SK-N-MC (cell line): ENCODE measurements at places on chromosomes 3 and 15.

- peak; percentile 52 for DNase-seq
These were observed 759.9 kb downstream of the EPHA3 start for GRCh38 chr3:89867286-89867685.

DNA sequence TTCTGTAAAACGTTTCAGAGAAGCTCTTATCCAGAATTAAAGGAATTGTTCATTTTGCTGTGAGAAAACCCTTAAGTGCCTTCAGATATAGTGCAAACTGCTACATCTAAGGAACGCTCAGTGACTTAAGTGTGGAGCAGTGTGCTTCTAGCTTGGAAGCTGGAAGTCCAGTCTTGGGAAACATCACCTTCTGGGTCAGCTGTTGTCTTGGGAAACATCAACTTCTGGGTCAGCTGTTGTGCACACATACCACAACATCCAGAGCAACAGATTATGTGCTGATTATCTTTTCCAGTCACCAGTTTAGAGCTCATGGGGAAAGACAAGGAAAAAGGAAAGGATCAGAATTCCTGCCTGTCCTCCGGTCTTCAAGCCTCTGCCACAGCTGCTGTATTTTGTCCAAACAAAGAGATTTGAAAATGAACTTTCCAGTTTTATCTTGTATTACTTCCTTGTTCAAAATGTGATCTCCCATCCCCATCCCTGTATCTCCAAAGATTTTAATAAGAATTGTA is 713.6 kb downstream of the NSUN3 start:
- DNase-seq: no peak

- no peak for DNase-seq
These were observed 74.4 kb downstream of the MGLL start for GRCh38 chr3:127747751-127748521.

- DNase-seq: no peak
These were observed 74.6 kb downstream of the IQSEC1 start for GRCh38 chr3:12998648-12999047.

DNA sequence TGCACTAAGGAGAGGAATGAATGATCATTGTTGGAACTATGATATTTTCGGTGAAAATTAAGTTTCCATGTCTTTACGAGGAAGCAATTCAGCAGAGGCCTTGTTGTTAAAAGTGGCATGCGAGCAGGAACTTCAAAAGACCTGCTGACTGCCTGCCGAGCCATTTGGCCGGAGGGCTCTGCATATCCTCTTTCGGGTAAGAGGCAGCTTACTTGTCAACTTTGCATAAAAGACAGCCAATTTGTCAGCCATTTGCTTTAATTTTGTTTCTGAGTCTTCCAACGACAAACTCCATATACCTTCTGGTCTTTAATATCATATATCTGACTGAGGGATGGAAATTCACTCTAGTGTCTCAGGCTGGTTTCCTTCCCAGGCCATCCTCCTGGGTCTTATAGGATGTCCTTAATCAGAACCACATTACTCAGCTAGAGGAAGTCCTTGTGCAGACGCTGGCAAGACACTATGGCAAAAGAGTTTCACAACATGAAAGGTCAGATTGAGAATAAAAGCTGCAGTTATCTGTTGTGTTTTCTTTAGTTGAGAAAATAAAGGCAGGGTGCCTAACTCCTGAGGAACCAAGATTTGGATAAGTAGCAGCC is 128.7 kb upstream of the WNT5A start:
- no peak for DNase-seq

DNA sequence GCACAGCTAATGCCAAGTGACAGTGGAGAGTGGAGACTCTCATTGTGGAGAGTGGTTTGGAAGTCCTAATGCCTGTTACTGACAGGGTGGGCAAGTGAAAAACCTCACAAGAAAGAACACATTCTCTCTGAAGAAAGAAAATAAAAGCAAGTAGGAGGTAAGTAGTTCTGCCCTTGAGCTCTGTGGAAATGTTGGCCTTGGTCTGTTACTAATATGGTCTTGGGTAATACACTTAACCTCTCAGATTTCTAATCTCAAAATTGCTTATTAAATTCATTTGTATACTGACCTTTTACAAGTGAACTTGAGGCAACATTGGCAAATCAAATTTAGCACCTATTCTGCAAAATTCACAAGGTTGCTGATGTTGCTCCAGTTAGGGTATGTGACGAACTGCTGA is 291.6 kb upstream of the CBLB start:
- no peak for DNase-seq

DNA sequence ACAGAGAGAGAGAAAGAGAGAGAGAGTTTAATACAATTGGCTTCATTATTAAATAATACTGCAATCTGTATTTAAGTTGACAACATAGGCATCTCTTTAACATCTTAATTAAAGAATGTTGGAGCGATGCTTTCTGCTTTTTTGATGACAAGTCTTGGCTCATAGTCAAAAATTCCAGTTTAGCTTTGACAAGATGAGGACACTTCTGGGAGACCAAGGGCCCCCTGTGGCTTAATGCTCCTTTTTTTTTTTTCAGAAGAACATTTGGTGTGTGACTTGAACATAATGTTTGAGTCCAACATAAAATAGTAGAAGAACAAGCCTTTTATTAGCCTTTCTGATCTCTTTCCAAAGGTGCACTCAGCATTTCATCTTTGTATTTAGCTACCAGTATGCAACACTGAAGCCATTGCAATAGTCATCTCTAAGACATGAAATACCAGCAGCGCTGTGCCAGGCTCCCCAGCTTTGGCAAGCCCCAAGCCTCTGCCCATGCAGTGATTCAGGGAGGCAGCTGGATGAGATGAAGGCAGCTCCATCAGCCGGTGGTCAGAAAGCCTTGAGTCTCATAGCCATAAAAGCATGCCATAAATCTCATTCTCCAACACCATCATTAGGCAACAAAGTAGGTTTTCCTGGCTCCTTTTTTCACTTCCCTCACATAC is 349.4 kb upstream of the SEMA6D start:
- DNase-seq: no peak

DNA sequence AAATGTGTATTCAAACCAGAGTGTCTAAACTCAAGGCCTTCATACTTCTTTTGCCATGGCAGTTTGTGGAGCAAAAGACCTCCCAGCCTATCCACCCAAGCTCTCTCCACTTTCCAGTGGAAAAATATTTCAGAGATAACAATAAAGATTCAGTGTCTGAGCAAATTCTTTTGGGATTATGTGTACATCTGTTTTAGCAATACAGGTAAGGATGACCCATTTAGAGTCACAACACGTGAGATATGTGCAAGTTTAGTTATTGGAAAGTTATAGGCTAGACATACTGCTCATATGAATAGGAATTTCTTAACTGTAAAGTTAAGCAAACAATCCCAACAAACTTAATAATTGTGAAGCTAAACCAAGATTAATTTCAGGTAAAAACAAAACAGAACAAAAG is 174.5 kb upstream of the LRIG1 start:
- DNase-seq: no peak

- DNase-seq: no peak
These were observed 67.8 kb upstream of the IGF1R start for GRCh38 chr15:98580572-98580971.
